Activated naive CD4-positive, alpha-beta T cell treated with anti-CD3 and anti-CD28 coated beads, Interleukin-2, amount 10 ng/mL, durations not matched to agents 7 days and 5 days (primary cell): ENCODE measurements at places on chromosomes 12 and 14.

- no peak for DNase-seq
Observed at GRCh38 chr12:98022961-98023360, 492.4 kb upstream of the TMPO start.

DNA sequence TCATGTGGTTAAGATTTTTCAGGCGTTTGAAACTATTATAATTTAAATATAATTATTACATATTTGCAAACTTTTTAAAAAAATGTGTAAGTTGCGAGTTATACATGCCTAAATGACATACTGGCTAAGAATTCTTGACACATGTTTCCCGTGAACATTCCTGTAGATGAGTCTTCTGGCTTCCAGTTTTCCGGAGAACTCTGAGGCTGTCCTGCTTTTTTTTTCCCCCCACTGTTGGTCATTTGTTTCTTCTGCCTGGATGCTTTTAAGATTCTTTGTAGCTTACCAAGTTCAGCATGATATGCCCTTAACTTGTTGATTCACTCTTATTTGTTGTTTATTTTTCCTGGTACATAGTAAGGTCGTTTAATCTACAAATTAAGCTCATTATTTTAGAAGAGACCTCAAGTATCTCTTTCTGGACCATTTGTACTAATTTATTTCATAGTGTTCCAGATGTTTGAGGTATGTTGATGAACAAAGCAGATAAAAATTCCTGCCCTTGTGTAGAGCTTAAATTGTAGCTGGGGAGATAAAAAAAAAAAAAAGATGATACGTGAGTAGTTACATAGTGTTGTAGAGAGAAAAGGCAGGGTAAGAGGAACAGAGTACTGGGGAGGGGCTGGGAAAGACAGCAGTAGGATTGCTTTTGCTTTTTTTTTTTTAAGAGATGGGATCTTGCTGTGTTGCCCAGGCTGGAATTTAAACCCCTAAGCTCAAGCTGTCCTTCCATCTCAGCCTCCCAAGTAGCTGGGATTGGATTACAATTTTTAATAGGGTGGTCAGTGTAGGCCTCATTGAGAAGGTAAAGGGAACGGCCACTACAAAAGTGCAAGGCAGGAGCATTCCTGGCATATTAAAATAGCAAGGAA, 32.8 kb downstream of the ARHGAP5 start:
- no peak for DNase-seq

- no peak for DNase-seq
Observed at GRCh38 chr12:94026596-94026995, 121.8 kb upstream of the PLXNC1 start.

DNA sequence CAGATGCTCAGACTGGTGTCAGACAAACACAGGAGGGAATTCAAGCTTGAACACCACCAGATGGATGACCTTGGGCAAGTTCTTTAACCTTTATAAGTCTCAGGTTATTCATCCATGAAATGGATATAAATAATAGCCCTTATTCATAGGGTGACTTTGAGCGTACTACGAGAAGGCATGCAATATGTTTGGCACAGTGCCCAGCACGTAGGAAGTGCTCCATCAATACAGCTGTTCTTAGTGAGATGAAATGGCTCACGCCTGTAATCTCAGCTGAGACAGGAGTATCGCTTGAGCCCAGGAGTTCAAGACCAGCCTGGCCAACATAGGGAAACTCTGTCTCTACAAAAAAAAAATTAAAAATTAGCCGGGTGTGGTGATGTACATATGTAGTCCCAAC, 84.8 kb upstream of the FICD start:
- DNase-seq: no peak

GRCh38 chr12:132199526-132200319, 55.5 kb downstream of the NOC4L start:
- DNase-seq: no peak

DNA sequence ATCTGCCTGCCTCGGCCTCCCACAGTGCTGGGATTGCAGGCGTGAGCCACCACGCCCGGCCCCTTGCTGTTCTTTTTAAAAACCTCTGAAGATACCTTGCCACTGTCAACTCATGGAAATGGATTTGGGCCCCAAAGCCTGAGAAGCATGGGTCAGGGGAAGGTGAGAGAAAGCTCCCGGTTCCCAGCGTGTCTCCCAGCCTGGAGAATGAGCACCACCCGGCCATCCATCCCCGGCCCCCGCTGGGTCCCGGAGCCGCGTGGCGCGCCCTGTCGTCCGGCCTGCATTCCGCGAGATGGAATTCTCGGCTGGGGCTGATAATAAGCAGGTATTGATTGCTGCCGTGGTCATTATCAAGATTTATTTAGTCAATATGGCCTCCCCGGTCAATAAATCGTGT, 126.5 kb upstream of the MYL2 start:
- no peak for DNase-seq

GRCh38 chr12:43858096-43858495, 22.2 kb downstream of the TMEM117 start:
- DNase-seq: no peak

GRCh38 chr12:107767466-107767865, 6.5 kb upstream of the PRDM4 start:
- no peak for DNase-seq

DNA sequence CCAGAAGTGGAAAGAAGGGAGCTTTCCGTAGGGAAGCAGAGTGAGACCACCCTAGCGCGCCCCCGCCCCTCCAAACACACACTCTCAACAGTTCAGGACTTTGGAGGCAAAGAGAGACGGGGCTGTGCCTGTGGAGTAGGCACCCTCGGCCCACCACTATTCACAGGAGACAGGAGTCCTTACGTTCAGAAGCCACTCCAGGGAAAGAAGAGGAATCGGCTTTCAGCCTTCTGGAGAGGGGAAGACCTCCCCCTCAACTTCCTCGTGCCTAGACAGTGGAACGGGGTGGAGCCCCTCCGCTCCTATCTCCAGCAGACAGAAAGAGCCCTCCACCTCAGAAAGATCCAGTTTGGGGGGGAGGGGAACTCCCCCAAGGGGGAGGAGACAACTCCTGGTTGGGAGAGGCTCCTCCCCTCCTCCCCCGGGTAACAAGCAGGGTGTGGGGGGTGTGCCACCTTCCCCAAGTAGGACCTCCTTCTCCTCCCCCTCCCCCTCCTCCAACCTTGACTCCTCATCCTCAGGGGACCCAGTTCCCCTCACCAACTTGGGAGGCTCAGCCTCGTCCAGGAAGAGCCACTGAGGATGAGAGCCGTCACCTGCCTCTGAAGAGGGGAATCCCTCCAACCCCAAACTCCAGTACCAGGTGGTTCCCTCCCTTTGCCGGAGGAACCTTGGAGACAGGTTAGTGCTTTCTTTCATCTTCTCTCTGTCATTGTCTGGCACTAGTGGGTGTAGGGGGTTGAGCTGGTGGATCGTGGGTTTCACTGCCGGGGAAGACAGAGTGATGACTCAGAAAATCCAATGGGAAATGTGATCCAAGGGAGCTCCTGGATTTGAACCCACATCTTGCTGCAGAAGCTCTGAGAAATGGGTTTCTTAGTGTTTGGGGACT, 883 bp downstream of the FOXJ2 start:
- peak; percentile 64 for DNase-seq

DNA sequence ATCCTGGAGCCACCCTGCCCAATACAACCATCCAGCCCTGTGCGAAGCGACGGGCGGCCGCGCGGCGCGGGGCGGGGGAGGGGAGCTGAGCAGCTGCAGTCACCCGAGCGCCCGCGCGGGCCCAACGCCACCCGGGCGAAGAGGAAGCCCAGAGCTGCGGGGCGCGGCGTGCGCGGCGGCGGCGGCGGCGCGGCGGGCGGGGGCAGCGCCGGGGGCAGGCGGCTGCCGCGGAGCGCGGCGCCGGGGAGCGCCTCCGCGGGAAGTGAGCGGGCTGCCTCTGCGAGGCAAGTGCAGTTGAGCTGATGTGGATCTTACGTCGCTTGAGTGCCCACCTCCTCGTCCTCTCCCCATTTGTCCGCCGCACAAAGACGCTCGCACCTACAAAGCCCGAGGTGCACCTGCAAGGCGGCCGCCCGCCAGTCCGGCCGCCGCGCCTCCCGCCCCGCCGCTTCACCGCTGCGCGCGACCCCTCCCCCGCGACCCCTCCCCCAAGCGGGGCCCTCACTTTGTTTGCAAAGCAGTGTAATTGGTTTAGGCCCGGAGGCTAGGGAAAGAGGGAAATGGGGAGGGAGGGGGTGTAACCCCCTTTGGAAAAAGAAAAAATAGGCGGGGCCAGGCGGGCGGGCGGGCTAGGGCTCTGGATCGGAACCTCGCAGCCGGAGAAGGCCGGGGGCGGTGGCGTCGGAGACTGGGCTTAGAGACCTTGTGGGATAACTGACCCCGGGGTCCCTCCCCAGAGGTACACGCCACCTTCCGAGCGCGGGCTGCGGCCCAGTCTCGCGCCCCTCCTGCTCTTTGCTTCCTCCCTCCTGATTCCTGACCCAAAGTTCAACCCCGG, at the start of the genes FOXA1 and TTC6:
FOXA1 (minus strand) TSS at position 279 of the 838 bp plus-strand sequence; CDS start at position 2, 277 bp downstream.
TTC6 (plus strand) TSS at position 659 of the 838 bp plus-strand sequence. CDS start 26,436 bp downstream, outside the sequence.
- no peak for DNase-seq

DNA sequence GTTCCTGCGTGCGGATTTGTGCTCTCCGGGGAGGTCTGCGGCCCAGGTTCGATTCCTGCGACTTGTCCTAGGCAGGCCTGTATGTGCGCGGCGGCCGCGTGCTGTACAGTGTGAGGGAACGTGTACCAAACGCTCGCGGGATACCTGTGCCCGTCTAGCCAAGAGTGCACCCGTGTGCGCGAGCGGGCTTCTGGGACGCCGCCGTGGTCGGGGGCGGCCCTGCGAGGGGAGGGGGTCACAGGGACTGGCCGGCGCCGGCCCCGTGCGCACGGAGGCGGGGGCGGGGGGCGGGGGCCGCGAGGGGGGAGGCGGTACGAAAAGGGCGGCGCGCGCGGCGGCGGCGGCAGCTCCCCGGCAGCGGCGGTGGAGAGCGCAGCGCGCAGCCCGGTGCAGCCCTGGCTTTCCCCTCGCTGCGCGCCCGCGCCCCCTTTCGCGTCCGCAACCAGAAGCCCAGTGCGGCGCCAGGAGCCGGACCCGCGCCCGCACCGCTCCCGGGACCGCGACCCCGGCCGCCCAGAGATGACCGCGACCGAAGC, at the start of gene DLK1:
DLK1 (plus strand) TSS at position 343 of the 536 bp plus-strand sequence; CDS start at position 520, 177 bp downstream.
- DNase-seq: no peak

GRCh38 chr14:74456684-74457564, 30.9 kb upstream of the SYNDIG1L start:
- DNase-seq: no peak

- no peak for DNase-seq
Observed at GRCh38 chr12:70885956-70886355, 34.6 kb downstream of the PTPRR start.

GRCh38 chr14:98292191-98292590, 979.8 kb downstream of the BCL11B start:
- no peak for DNase-seq

DNA sequence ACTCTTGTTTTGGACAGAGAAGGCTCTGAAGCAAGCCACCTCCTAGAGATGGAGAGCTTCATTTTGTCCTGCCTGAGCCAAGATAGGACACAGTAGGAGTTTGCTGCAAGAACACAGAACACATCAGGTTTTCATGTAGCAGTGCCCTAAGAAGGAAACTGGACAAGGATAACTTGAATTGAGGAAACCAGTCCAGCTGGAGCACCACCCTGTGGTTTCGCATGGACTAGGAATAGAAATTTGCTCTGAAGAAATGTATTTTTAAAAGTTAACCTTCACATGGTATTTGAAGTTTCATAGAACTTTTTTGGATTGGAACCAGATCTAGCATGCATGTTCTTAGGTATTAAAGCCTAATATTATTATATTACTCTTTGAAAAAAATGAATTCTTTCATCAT, 68.8 kb downstream of the RERG start:
- no peak for DNase-seq

GRCh38 chr14:73712540-73713180, 1.5 kb downstream of the PNMA1 start:
- DNase-seq: peak; percentile 55

GRCh38 chr12:29971446-29971845, 187.7 kb upstream of the TMTC1 start:
- no peak for DNase-seq

GRCh38 chr14:62778852-62779251, 266.4 kb downstream of the KCNH5 start:
- DNase-seq: no peak

DNA sequence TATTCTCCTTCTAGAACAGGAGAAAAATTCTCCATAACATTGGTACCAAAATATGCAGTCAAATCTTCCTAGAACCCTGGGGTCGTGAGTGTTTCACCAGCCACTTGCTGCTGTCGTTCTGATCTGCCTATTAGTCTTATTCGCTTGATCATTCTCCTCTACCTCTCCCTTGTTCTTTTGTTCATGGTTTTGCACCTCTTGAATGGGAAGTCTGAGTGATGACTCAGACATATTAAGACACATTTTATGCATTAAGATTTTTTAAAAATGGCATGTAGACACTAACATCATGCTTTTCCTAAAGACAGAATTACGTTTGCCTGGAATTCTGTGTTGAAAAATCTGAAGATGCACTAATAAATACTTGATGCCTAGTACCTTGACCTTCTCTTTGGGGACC, 159.2 kb upstream of the LRIG3 start:
- DNase-seq: no peak

DNA sequence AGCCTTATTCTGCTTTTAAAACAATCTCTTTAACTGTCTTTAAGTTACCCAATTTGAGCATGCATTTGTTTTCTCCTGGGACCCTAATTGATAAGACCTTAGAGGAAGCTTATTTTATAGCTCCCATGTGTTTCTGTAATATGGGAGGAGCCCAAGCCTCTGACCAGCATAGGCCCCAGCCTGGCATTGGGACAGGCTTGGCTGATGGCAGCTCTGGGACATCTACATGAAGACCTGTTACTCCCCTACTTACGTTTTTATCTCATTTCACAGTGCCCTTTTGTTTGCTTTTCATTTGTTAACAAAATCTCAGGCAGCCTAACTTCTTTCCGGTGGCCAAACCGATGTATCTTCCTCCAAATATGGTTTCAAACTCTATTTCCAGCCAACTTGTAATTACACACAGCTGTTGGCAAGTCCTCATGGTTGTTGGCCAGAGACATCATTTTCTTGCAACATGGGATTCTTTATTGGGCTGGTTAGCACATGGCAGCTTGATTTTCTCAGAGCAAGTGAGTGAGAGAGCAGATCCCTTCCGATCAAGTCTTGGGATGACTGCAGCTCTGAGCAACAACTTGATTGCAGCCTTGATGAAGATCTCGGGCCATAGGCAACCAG, 1117.5 kb downstream of the AACS start:
- no peak for DNase-seq

GRCh38 chr12:53061404-53062010, 11.6 kb downstream of the TNS2 start:
- no peak for DNase-seq

DNA sequence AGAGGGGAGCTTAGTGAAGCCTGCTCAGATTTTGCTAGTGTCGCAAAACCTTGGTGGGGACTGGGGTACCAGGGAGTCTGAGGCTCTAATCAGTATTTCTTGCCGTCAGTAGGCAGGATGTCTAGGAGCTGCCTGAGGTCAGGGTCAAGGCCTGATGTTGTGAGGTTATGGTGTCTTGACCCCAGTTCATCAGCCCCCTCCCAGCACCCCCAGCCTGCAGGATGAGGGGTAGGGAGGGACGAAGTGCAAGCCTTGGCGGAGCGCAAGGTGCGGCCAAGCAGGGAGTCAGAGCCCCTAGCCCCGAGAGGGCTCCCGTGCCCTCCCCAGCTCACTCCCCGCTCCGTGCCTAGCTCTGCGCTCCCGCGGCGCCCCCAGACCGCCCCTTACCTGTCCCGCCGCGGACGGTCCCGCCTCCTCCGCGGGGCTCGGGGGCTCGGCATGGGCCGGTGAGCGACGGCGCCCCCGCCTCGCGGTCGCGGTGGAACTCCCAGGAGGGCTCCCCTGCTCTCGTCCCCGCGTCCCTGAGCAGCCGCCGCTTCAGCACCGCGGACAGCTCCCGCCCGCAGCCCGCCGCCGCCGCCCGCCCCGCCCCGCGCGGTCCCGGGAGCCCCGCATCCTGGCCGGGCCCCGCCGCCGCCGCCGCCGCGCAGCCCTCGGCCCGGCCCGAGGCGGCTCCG, 347 bp downstream of the SYNDIG1L start:
- peak; percentile 77 for DNase-seq
